ENCODE measurements at places on chromosomes 11 and 22.

DNA sequence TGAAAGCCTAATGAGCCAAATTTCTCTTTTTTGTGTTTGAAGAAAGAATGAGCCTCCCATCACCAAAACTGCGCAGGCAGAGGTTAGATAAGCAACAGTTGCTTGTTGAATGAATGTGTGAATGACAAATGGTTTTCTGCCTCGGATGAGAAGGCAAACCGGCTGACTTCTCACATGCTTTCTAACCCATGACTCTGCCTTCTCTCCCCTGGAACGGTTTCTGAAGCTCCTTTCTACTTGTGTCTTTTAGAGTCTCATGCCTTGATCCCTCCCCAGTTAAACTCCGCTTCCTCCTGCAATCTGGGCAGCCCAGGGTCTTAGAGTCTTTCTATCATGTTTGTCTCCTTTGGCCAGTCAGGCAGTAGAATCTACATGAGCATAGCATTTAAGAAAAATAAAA is 342.1 kb upstream of the NCAM1 start:
- DNase-seq, result no peak

- peak; percentile 29 for DNase-seq
Measured at GRCh38 chr11:123407130-123407995, 22.7 kb upstream of the GRAMD1B start.

GRCh38 chr11:130599073-130599654 is 150.7 kb downstream of the ADAMTS15 start:
- DNase-seq, result no peak

GRCh38 chr11:3161720-3162409 is 3.2 kb downstream of the OSBPL5 start:
- DNase-seq, result no peak

DNA sequence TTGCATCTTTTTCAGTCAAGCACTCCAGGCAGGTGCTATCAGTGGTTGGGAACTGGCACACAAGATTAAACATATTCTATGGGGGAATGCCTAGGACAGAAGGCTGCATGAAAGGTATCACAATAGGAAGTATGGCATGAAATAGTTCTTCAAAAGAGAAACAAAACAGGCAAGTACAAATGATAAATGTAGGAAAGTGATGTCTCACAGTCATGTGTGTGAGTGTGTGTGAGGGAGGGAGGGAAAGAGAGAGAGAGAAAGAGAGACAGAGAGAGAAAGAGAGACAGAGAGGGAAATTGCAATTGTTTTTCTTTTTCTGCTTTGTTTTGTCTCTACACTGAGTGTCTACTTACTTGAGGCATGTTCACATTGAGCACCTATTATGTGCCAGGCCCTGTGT is 456.3 kb downstream of the MIAT start:
- DNase-seq, result no peak

- DNase-seq, result no peak
Measured at GRCh38 chr22:38412435-38413084, 42.4 kb downstream of the KCNJ4 start.

GRCh38 chr11:13475091-13475490 is 12.1 kb upstream of the BTBD10 start:
- no peak for DNase-seq

GRCh38 chr22:43088627-43088983 is 586 bp downstream of the TTLL1 start:
- DNase-seq, result no peak

GRCh38 chr22:48714231-48714630 is 1113.4 kb downstream of the BRD1 start:
- DNase-seq, result no peak

DNA sequence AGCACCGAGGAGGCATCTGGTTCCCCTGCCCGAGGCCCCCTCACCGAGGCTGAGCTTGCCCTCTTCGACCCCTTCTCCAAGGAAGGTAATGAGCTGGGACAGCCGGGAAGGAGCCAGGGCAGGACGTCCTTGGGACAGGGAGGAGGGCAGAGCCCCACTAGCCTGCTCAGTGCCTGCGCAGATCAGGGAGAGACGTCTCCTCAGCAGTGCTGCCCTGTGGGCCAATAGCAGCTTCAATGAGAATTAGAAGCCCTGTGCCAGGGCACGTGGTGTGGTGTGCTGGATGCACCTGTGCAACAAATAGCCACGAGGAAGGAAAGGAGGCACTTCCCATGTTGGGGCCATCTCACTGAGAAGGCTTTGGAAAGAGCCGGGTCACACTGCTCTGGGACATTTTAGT is 5.4 kb upstream of the SAC3D1 start:
- no peak for DNase-seq

DNA sequence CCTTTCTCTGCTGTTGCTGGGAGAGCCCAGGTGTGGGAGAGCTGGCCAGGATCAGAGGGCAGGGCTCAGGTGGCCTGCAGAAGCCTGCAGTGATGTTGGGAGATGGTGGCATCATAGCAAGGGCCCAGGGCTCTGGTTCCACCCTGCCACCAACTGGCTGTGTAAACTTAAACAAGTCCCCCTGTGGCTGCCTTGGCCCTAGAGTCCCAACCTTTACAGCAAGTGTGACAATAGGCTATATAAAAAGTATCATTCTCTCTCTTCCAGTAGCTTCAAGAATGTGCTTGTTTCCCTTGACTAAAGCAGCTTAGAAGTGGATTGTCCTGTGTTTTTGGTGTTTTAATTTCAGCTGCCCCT is 201.8 kb upstream of the E2F8 start:
- DNase-seq, result no peak

- DNase-seq, result no peak
Measured at GRCh38 chr22:31942091-31942490, 2.2 kb upstream of the YWHAH start.

GRCh38 chr11:115272925-115273324 is 231.3 kb downstream of the CADM1 start:
- DNase-seq, result no peak

- peak; percentile 72 for DNase-seq
Measured at GRCh38 chr11:3378426-3379423, at the start of gene ZNF195. Gene ZNF195, minus strand, starts transcription at chr11:3379146. Its CDS starts 106 bp downstream, at chr11:3379040.

DNA sequence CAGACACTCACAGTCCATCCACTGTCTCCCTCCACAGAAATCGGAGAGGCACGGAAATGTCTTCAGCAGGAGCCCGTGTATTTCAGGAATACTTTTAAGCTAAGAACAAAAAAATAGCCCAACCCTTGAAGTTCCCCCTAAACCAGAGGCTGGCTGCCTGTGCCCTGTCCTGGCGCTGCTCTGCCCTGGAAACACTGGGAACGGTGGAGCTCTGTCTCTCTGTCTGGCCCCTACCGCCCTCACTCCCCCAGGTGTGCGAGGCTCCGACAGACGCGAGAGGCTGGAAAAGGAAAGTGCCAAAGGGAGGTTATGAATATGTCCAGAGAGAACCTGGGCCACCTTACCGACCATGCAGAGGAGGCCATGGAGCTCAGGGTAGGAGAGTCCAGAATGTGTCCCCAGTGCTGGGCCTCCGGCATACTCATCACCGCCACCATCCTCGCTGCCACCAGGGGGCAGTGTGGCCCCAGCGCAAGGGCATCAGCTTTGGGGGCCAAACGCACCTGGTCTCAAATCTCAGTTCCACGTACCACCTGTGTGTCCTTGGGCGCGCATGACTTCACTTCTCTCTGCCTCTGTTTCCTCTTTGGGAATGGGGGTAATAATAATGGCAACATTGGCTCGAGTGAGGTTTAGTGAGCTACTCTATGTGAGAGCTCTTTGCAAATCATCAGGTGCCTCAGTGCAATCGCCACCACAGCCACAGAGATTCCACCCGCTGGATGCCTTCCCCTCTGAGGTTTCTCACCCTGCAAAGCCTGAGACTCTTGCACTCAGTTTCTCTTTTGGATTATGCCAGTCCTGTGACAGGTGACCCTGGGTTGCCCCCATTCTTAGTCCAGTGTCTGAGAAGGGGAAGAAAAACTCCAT is 10.4 kb upstream of the SLCO2B1 start:
- no peak for DNase-seq

GRCh38 chr22:45887202-45888131 is 89.5 kb downstream of the WNT7B start:
- DNase-seq, result no peak

DNA sequence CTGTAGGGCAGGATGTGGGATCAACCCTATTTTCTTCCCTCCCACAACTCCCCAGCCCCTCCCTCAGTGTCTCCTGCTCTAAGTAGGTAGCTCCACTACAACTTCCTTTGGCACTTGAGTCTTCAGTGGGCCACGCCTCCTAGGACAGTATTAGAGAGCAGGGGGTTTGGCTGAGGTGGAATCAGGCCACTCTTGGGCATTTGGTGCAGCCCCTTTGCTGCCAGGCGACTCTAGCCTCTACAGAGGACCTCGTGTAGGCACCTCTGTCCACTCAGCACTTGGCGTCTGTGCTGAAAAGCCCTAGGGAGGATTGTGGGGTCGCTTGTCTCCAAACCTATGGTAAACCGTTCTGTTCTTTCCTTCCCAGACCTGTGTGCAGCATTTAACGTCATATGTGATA is 2.7 kb downstream of the FADD start:
- DNase-seq, result no peak

DNA sequence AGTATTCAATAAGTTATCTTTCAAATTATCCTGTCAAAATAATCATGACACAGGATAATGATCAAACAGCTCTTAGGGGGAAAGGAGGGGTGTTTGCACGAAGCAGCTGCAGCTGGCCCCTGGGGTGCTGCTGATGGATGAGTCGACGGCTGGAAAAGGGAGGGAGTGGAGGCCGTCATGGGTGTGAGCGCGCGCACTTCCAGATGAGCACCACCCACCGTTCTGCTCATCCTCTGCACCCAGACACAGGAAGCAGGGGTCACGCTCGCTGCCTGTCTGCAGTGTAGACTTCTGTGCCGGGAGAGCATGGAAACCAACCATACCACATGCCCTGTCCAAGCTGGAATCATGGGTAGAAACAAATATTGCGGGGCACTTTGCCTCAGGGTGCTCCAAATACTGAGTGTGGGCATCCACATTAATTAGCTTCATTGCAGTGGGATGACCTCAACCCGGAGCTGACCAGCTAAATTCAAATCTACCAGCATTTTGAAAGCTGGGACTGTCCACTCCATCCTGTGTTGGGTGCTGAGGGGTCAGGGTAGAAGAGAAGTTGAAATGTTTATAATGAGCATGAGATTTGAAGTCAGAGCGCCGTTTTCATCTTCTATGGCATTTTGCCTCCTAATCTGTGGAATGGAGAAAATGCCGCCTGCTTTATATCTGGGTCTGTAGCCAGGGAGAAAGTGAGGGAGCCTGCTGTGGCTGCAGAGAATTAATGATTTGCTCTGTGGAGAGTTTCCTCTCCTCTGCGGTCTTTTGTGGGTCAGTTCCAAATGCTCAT is 802.4 kb downstream of the TBC1D22A start:
- no peak for DNase-seq

- peak; percentile 93 for DNase-seq
Measured at GRCh38 chr11:69352715-69353319, 58.9 kb downstream of the MYEOV start.

DNA sequence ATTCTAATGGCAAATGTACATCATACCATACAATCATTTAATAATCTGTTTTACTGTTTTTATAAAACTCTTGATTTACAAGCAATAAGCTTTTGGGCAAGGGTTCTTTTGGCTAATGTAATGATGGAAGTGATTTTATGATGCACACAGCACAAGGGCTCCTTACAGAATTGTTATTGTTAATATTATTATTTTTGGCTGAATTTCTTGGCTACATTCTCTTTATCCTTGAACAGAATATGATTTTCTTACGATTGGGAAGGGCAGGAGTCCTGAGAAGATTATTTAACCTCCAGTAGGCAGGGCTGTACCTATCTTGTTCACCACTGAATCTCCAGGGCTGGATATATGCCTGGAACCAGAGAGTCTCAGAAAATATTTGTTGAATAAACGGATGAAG is 70.4 kb upstream of the ARHGAP20 start:
- no peak for DNase-seq

DNA sequence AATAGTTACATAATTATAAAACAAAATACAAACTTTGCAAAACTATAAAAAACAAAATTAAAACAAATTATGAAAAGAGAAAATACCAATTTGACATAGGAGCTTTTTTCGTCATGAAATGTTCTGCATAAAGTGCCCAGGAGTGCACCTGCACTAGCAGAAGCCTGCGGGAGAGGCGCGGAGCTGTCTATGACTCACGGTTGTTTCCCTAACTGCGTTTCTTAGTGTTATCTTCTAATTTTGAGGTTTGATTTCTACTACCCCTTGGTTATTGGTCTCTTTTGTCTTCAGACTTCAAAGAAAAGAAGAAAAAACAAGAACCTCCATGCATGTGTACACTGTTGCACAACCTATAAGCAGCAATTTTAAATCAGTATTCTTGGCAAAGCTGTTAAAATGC is 740.9 kb upstream of the LRRC4C start:
- DNase-seq, result no peak

DNA sequence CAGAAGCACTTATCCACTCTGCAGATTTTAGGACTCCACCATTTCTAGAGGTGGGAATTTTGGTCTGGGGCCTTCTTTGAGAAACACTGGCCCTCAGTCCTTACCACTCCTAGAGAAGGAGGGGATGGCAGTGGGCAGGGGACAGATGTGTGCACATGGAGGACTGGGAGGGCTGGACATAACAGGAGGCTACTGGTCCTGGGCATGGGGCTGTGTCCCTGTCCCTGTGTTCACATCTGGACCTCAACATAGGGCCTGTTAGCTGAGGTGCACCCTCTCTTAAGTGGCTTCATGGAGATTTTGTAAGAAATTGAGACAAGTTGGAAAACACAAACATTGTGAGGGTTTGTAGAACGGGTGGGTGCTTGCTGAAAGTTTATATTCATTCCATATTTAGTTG is 103.4 kb downstream of the ATXN10 start:
- DNase-seq, result no peak

DNA sequence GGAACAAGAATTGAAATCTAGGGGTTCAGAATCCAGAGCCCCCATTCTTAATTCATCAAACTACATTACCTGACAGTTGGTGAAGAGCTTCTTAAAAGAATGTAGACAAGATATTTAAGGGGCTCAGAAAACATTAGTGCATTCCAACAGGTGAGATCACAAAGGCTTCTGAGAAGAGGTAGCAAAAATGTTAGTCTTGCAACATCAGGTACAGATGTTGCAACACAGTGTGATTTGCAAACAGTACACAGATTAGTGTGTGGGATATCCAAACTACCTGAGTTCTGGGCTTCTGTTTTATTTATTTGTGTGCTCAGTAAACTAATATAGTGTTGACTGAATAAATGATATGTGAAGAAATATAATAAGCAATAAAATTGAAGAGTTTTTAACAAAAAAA is 11.8 kb downstream of the CASP4 start:
- no peak for DNase-seq

DNA sequence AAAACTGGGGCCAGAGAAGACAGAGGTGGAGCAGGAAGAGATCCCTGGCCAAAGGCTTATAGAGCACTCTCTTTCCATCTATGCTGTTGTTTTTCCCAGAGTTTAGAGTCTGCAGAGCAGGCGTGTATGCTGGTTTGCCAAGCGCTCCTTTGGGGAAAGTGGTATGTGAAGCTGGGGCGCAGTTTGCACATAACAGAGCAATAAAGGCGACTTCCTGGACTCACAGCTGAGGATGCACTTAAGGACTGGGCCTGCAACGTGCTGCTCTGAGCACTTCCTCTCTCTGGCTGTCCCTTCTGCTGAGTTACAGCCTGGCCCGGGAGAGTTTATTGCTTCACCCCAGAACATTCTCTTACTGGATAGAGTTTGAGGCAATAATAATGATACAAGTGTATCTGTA is 41.7 kb downstream of the THAP12 start:
- no peak for DNase-seq

GRCh38 chr11:122746050-122746478 is 90.5 kb downstream of the UBASH3B start:
- DNase-seq, result no peak

- no peak for DNase-seq
Measured at GRCh38 chr11:95365348-95365747, 134.3 kb upstream of the SESN3 start.

GRCh38 chr22:30284172-30284571 is 5.1 kb downstream of the CASTOR1 start:
- no peak for DNase-seq

- no peak for DNase-seq
Measured at GRCh38 chr11:12088047-12088481, 22.3 kb upstream of the MICAL2 start.

All from AG04450 (cell line).